ENCODE measurements at places on chromosomes 12 and 14.
A peak's percentile ranks its signal among the peaks of the same experiment; 100 is the strongest.

DNA sequence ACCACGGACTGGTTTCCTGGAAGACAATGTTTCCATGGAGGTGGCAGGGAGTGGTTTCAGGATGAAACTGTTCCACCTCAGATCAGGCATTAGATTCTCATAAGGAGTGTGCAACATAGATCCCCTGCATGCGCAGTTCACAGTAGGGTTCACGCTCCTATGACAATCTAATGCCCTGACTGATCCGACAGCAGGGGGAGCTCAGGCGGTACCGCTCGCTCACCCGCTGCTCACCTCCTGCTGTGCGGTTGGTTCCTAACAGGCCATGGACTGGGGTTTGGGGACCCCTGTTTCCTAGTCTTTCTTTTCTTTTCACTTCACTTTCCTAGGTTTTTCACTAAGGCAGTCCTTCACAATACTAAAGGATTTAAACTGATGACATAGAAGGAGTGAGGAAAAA lies 39.6 kb downstream of the GUCY2C start:
- peak; percentile 55 for DNase-seq

- no peak for DNase-seq
These were observed 154.5 kb downstream of the PHLDA1 start for GRCh38 chr12:75876832-75877762.

- no peak for DNase-seq
These were observed 310.9 kb downstream of the ADGRD1 start for GRCh38 chr12:131264635-131265034.

GRCh38 chr12:132200800-132201199 lies 56.5 kb downstream of the NOC4L start:
- DNase-seq: no peak

Data from WTC11 (cell line).